ENCODE measurements at places on chromosomes 11 and 22.

DNA sequence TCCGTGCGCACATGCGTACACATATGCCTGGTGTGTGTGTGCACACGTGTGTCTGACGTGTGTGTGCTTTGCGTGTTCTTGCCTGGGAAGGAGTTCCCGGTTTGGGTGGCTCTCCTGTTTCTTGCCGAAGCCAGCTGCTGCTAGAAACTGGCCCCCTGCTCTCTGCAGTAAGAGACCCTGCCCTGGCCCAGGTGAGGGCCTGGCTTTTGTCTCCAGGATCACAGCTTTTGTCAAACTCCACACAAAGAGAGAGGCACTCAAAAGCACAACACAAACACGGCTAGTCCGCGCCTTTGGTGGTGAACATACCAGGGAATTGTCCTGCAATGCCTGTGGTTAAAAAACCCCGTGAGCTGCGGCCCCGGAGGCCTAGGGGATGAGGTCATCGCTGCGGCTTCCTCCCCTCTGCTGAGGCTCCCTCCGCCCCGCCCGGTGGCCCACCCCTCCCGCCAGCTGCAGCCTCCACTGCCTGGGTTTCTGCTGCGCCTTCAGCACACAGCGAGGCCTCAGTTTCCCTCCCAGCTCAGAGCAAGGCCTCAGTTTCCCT, 88.9 kb downstream of the KCNQ1 start:
- no peak for DNase-seq

- no peak for DNase-seq
Observed at GRCh38 chr22:40746428-40747220, 67.3 kb downstream of the MCHR1 start.

- DNase-seq, result no peak
Observed at GRCh38 chr11:10601837-10602236, 33.4 kb upstream of the LYVE1 start.

- no peak for DNase-seq
Observed at GRCh38 chr11:8019314-8020243, 32.4 kb downstream of the EIF3F start.

- DNase-seq, result no peak
Observed at GRCh38 chr11:62556108-62556874, 9.7 kb upstream of the AHNAK start.

- DNase-seq, result no peak
Observed at GRCh38 chr11:98155696-98156095, 865.1 kb upstream of the CNTN5 start.

GRCh38 chr11:78727816-78728215, 153.2 kb upstream of the NARS2 start:
- no peak for DNase-seq

- no peak for DNase-seq
Observed at GRCh38 chr11:31806186-31806927, 4.8 kb downstream of the PAX6 start.

GRCh38 chr22:31618057-31618456, 44.0 kb downstream of the PISD start:
- no peak for DNase-seq

- DNase-seq, result no peak
Observed at GRCh38 chr11:85809191-85809590, 1.8 kb downstream of the SYTL2 start.

GRCh38 chr11:17371614-17372013, 16.8 kb downstream of the KCNJ11 start:
- no peak for DNase-seq

- no peak for DNase-seq
Observed at GRCh38 chr22:40022536-40023240, 27.9 kb downstream of the FAM83F start.

- DNase-seq, result no peak
Observed at GRCh38 chr11:61370349-61371005, 8.3 kb downstream of the TMEM138 start.

DNA sequence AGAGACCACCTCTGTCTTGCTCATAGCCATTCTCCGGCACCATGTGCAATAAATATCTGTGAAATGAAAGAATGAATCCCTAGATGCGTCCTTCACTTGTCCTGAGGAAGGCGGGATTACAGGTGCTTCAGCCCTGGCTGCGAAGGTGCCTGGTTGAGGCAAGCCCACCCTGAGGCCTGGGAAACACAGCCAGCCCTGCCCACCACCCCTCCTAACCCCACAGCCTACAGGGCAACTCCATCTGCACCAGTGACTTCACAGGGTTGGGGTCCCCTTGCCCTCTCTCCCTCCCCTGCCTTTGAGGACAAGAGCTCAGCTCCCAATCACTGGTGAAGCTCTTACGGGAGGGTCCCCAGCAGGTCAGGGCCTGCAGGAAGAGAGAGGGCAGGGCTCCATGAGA, 17.5 kb upstream of the SCGB1A1 start:
- DNase-seq, result no peak

DNA sequence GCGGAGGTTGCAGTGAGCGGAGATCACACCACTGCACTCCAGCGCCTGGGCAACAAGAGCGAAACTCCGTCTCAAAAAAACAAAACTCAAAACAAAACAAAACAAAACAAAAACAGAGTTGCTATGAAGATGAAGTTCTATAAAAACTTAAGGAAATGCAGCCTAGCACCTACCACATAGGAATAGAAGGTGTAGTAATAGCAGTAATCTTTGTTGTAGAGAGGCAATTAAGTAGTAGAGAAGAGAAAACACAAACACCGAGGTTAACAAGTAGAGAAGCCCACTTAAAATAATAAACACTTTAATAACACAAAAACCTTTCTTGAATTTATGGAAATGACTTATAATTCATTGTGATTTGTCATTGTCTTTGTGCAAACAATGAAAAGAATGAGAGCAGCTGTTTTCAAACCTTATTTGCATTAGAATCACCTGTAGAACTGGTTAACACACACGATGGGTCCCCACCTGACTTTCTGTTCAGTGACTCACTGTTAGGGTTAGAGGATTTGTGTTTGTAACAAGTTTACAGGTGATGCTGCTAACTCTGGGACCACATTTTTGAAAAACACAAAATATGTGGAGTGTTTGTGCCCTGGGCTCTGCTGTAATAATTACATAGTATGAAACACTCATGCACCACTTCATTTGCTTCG, 43.1 kb downstream of the TYR start:
- DNase-seq, result no peak

DNA sequence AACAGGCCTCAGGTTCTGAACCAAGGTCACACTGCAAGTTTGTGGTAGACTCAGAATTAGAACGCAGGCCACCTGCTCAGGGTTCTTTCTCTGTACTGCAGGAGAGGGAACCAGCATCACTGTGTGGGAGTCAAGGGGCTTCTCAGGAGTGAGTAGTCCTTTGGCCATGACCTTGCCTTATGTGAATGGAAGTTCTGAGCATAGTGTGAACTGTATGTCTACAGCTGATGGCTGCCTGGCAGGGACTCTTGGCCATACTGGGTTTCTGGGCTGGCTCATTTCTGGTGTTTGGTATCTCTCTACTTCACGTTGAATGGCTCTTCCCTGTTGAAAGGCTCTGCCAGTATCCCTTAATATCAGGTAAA, 40.1 kb upstream of the TUB start:
- DNase-seq, result no peak

GRCh38 chr11:44952500-44953260, 2.0 kb upstream of the TP53I11 start:
- DNase-seq, result no peak

DNA sequence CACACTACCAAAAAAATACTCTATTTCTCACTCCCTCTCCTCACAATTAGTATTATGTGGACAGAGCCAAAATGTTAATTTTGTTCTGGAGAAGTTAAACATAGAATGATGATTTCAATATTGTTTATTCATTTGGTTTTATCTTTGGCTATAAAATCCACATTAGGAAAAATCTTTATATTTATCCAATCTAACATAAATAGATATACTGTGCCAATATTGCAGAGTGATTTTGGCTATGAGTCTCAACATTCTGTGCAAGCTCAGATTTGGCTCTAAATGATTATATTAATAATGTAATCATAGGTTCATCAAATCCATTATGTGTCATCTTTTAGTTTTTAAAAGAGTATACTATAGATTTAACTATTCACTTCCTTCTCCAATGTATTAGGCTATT, 667.5 kb upstream of the CHORDC1 start:
- DNase-seq, result no peak

DNA sequence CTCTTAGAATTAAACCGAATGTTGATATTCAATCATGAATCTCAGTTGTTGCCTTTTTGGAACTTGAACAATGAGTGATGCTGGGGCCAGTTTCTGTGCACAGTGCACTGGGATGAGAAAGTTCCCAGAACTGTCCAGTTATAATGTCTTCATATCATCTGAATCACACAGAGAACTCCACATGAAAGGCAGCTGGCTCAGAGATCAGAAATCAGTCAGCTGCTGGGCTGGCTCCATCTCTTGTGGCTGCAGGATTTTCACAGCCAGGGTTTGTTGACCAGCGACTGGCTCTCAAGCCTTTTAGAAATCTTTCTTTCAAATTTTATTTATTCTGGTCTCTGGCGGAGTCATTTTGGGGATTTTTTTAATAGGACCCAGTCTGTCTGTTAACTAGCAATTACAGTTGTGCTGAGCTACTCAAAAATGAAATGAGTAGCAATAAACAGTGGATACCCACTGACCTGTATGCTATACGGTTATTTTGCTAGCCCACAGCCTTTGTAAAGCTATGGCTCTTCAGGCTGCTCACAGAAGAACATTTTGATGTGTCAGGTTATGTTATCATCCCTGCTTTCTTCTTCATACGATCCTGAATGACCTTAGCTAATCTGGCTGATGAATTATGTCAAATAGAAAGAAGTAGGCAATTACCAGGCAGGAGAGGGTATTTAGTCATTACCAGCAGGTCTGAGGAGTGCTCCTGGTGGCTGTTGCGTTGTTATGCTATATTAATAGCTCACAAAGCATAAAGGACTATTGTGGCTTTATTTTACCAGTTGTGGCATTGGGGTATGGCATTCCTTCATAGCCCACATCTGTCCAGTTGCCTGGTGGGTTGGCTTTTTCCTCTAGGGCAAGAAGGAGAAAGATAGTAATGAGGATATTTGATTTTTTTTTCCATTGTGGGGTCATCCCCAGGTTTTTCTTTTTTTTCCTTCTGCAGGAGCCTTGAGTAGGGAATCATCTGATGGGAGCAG, 3.6 kb downstream of the FAT3 start:
- DNase-seq, result no peak

GRCh38 chr11:19577976-19578619, 134.5 kb upstream of the NAV2 start:
- DNase-seq, result no peak

GRCh38 chr11:28542561-28542960, 434.4 kb downstream of the METTL15 start:
- DNase-seq, result no peak

DNA sequence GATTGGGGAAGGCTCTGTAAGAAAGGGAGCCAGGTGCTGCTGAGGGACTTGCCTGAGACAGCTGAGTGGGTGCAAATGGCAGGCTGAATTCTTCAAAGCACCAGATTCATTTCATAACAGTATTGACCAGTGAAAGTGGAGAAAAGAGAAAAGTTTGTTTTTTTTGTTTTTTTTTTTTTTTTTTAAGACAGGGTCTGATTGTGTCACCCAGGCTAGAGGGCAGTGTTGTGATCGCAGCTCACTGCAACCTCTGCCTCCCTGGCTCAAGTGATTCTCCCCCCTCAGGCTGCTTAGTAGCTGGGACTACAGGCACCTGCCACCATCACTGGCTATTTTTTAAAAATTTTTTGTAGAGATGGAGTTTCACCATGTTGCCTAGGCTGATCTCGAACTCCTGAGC, 494.0 kb downstream of the MIAT start:
- DNase-seq, result no peak

DNA sequence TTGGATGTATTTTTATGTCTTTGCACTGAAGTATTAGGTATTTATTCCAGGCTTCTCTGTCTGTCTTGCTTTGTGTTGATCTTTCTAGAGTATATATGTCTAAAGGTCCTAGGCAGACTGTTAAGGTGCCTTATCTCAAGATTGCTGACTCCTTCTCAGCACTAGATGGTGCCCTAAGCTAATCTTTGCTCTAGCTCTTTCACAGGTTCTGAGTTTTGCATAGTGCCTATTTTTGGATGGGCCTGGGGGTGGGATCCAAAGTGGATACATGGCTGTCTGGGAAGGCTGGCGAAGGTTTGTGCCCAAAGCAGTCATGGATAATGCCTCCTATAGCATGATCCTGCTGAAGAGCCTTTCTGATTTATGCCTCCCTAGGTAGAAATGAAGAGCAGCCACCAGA, 154.9 kb downstream of the TRPC6 start:
- DNase-seq, result no peak

GRCh38 chr22:35538801-35539321, 1.8 kb upstream of the RASD2 start:
- DNase-seq, result no peak

GRCh38 chr11:71323876-71324526, 71.6 kb upstream of the SHANK2 start:
- DNase-seq, result no peak

- peak; percentile 99 for DNase-seq
Observed at GRCh38 chr11:77820565-77821348, at the start of the genes AAMDC and RSF1. Gene AAMDC (plus strand): TSS chr11:77821144. CDS start chr11:77842497, 21,353 bp downstream. Gene RSF1 (minus strand): TSS chr11:77820722. CDS start chr11:77820714, 8 bp downstream.

- no peak for DNase-seq
Observed at GRCh38 chr11:123308077-123308476, 113.0 kb upstream of the CLMP start.

DNA sequence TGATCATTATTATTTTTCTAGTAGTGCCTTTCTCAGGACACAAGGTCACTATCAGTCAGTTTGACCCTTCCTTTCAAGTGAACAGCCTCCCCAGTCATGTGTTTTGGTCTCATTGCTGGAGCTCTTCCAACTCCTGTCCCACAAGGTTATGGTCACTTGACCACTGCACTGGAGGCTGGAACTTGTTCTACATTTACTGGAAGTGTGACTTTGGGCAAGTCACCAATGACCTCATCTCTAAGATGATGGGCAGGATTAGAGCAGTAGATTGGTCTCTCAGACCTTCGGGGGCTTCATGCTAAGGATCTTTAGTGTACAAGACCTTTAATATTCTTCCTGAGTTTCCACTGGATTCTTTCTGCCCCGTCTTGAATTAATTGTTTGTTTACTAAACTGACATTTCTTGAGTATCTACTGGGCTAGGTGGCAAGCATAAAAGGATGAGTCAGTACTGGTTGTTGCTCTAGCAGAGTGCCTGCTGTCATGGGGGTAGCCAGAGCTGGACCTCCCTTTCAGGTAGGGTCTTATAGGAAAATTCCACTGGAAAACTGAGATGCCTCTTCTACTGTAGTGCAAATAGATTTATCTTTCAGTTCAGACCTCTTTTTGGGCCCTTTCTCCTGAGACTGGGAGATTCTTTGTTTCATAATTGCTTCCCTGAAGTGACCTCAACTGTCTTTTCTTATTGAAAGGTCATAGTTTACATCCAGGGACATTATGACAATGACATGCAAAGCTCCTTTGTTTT, 106.8 kb downstream of the GRAMD1B start:
- DNase-seq, result no peak

GRCh38 chr11:86676010-86676409, 3.6 kb upstream of the ME3 start:
- no peak for DNase-seq

DNA sequence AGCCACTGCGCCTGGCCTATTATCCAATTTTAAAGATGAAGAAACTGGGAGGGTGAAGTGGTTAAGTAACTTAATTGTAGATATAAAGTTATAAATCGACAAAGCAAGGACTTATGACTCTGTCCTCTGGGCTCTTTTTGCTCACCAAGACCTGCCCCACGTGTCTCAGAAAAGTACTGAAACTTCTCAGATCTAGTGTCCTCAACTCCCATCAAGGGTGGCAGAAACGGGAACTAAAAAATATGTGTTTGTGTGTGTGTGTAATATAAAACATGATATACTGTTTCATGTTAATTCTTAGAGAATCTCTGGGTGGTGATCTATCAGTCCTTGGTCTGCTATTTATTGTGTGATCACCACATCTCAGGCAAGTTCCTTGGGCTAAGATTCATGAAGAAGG, 104.9 kb downstream of the GAB2 start:
- DNase-seq, result no peak

- DNase-seq, result peak; percentile 28
Observed at GRCh38 chr11:67504950-67505581, at the start of gene PITPNM1. Gene PITPNM1 (minus strand): TSS chr11:67505363. CDS start chr11:67504180, 1,183 bp downstream.

Data from activated naive CD4-positive, alpha-beta T cell (primary cell).